ENCODE measurements at places on chromosomes 4 and X.
A peak's percentile ranks its signal among the peaks of the same experiment; 100 is the strongest.

- DNase-seq: no peak
Observed at GRCh38 chr4:74157154-74157553, 764 bp upstream of the MTHFD2L start.

DNA sequence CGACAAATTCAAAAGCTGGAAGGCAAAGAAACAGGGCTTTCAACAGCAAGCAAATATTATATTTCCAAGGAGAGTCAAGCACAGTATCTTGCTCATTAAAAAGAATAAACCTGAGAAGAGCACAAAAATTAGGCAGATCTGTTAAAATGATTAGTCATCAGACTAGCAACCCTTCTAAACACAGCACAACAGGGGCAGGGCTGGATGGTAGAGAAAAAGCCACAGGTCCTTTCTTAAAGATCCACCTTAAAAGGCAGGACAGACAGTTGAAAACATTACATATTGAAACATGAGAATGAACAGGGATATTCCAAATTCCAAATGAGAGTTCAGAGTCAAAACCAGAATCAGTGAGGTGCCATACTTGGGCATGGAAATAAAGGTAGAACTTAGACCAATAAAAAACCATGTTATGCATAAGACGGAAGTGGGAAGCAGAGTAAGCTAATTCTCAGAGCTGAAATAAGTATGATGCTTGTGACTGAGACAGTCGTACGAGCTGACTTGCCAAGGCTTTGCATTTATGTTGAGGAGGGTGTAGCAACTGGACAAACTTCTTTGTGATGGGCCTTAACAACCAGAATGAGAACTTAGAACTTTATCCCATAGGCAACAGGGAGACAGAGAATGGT, 126.9 kb upstream of the FAM9B start:
- no peak for DNase-seq

DNA sequence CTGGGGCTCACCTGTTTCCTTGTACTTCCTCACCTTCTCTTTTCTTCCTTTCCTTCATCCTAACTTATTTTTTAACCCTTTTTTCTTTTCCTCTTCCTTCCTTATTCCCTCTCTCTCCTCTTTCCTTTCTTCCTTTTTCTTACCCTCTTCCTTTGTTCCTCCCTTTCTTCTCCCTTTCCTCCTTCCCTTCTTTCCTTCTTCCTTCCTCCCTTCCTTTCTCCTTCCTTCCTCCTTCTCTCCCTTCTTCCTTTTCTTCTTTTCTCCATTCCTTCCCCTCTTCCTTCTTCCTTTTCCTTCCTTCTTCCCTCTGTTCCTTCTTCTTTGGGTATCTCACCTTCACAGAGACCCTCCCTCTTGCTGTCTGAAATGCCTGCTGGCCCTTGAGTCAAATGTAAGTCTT, 22.1 kb upstream of the CBR4 start:
- DNase-seq: no peak

DNA sequence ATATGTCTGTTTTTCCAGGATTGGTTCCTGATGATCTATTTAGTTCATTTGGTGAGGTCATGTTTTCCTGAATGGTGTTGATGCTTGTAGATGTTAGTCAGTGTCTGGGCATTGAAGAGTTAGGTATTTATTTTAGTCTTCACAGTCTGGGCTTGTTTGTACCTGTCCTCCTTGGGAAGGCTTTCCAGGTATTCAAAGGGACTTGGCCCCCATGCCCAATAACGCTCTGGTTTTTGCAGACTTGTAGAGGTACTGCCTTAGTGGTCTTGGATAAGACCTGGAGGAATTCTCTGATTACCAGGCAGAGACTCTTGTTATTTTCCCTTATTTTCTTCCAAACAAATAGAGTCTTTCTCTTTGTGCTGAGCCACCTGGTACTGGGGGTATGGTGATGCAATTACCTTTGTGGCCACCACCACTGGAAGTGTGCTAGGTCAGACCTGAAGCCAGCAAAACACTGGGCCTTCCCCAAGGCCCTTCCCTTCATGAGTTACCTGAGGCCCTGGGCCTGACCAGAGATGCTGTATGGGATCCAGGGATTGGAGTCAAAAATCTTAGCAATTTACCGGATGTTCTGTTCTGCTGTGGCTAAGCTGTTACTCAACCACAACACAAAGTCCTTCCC, 63.3 kb upstream of the RXFP1 start:
- no peak for DNase-seq

DNA sequence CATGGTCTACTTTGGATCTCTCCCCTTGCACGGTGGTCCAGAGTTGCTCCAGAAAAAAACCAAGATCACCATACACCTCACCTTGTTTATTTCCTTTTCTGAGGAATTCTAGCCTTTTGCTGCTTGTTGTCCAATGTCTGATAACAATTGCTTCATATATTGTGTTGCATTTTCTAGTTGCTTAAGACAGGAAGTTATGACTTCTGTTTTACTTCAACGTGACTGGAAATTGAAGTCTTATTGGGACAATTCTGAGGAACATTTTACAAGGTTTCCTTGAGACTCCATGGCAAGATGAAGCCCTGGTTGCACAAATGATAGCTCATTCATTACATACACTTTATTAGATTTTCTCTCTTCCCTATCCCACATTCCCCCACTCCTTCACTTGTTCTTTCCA, 5.2 kb downstream of the CXCL1 start:
- DNase-seq: no peak

GRCh38 chr4:84401701-84402306, 97.3 kb downstream of the NKX6-1 start:
- no peak for DNase-seq

DNA sequence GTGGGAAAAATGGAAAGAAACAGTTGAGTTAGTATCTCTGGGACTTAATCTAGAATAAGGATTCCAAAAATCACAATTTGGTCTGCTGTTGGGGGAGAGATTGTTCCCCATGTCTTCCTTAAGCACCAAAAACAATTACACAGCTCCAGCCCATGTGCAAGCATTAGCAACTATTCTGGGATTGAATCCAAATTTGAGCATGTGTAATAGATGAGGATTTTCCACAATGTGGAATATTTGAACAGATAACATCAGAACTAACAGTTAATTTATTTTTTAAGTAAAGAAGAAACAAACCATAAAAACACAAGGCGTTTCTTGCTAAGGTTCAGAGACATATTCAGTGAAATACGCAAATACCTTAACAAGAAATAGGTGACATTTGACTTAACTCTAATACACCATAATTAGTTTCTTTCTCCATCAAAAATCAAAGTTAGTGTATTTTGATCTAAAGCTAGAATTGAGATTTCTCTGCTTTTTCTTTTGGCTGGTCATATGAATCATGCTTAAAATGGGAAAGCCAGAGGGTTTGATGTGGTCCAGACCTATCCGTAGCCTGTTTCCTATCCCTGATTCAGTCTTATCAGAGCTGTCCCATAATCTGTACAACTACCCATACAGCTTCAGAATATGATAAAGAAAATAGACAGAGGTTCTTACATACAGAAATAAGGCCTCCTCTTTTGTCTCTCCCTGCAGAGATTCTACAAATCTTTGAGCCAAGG, 413.4 kb downstream of the PACRGL start:
- no peak for DNase-seq

DNA sequence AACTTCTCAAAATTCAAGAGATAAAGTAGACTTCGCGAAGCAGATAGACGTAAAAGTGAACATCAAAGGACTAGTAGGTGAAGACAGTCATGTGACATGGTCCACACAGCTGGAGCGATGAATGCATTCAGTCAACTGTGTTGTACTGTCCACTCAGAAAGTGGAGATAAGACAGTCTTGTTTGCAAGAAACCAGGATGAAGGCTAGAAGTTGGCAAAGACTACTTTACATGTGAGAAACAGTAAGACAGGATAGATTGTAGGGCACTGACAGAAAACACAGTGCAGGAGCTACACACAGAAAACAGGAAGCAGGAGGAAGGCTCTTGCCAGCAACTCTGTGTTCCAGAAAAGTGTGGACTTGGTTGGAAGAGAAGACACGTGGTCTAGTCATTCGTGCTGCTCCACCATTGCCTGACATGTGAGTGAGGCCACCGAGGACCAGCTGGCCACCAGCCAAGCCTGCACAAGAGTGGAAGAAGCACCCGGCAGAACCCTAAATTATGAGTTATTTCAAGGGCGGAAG, 78.9 kb downstream of the FAT1 start:
- no peak for DNase-seq

GRCh38 chr4:10495651-10496050, 38.4 kb upstream of the ZNF518B start:
- DNase-seq: peak; percentile 28

- DNase-seq: no peak
Observed at GRCh38 chr4:111649308-111649707, 495.9 kb upstream of the FAM241A start.

Data from SK-N-DZ (cell line).